Activated CD4-positive, alpha-beta T cell treated with anti-CD3 and anti-CD28 coated beads, Interleukin-2, amount 50 U/mL, for 24 hours (primary cell): ENCODE measurements at places on chromosomes 12 and 14.

- no peak for DNase-seq
These were observed 20.8 kb downstream of the ANAPC7 start for GRCh38 chr12:110382683-110383082.

- DNase-seq, result no peak
These were observed 47.7 kb downstream of the GNG2 start for GRCh38 chr14:51908086-51908485.

DNA sequence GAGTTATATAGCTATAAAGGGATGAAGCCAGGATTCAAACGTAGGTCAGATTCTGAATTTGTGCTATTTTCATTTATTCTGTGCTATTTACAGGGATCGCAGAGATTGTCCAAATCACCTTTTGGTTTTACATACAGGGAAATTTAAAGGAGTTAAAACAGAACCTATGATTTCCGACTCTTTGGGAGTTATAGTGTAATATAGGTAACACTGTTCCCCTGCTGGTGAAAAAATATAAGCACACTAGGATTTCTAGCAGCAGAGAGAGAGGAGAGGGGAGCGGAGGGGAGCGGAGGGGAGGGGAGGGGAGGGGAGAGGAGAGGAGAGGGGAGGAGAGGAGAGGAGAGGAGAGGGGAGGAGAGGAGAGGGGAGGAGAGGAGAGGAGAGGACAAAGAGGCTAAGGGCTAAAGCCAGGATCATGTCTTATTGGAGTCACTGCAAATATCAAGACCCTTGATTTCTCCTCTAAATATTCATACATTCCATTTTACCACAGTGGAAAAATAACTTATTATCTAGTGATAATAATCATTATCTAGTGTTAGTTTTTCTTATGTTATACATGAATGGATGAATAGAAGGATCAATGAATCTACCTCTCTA is 46.2 kb upstream of the KCNH5 start:
- DNase-seq, result no peak

DNA sequence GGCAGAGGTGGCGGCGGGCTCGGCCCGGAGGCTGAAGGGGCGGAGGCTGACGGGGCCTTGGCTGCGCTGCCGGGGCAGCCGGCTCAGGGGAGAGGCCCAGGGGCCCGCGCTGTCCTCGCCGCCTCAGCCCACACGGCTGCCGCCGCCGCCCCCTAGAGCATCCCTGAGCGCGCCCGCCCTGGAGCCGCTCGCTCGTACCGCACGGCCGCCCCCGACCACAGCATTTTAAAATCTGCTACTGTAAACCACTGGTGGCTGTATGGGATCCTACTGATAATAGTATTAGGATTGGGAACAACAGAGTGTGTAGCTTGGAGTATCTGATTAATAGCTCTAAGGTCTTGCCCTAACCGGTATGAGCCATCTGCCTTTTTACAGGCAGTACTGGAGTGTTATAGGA is 22.2 kb upstream of the EDDM3A start:
- DNase-seq, result no peak

DNA sequence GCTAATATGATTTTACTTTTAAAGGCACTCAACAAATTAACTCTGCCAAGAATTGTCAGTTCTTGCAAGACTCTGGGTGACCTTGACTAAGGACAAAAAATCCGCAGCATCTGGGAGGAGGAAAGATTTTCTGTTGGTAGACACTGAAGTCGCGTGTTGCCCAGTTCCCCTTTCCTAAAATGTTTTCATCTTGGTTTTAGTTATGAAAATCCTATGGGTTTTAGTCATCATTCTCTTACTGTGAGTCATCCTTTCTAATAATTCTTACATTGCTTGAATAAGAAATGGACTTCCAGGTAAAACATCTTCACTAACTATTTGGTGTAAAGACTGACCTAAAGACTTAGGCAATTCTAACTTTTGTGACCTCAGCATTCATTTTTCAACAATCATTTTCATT is 9.1 kb downstream of the GSG1 start:
- DNase-seq, result no peak

- DNase-seq, result no peak
These were observed 83.7 kb downstream of the LMNTD1 start for GRCh38 chr12:25469368-25469767.

DNA sequence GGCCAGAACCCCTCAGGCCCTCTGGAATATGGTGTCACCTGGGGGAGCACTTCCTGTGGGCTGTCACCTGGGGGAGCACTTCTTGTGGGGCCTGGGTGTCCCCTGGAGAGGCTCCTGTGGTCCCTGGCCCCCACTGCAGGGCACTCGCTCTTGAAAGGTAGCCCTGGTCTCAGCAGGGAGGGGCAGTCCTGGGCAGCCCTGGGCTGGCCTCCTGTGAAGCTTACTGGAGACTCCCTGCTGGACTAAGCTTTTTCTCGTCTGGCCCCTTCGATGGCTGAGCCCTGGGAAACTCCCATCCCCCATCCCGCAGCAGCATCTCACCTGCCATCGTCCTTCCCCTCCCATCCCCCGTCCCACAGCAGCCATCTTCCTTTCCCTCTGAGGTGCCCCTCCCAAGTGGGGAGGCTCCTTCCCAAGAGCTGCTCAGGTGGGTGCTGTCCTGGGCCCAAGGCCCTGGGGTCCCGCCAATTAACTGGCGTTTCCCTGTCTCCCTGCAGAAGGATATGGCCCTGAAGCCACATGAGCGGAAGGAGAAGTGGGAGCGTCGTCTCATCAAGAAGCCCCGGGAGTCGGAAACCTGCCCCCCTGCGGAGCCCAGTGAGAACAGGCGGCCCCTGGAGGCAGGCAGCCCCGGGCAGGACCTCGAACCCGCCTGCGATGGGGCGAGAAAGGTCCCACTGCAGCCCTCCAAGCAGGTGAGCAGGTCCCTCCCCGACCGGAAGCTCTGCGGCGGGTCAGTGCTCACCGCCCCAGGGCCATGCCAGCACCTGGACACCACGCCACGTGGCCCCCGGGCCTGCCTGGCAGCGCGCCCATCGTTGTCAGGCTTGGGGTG is 17.9 kb downstream of the FBRSL1 start:
- no peak for DNase-seq

DNA sequence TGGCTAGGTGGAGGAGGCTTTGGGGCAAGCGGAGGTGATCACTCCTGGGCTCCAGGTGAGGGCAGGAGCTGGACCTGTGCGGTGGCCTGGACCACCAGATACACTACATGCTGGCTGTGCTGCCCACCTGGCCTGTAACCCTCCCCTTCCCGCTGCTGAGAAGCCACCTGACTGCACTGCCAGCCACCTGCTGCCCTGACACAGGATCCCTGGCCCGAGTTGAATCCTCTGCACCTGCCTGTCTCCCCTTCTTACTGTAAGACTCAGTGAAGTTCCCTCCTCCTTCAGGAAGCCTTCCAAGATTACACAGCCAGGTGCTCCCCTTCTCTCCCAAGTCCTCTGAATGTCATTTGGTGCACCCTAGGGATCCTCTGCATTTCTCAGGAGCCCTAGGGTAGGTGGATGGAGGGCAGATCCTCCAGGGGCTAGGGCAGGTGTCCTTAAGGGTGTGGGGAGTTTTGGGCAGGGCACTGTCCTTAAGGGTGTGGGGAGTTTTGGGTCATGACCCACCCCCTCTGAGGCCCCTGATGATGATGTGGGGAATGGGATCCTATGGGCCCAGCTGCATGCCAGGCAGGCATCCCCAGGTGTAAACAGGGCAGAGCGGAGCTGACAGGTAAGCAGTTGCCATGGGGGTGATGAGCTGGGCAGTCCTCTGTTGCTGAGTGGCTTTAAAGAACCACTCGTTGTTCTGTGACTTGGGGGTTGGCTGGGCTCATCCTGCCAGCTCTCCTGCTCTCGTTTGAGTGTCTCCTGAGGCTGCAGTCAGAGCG is 6.7 kb upstream of the MTA1 start:
- no peak for DNase-seq

DNA sequence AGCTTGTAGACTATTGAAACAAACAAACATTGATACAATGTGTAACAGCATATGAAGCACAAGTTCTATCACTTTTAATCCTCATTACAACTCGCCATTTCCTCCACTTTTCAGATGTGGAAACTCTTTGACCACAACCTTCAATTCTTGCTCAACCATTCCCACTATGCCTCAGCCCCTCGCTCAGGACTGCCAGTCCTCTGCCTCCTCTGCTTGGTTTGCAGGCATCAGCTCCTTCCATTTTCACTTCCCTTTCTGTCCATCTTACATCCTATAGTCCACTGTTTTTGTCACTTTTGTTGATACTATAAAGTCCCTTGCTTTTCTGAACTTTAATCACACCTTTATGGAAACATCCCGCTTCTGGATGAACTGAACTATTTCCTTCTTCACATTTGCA is 28.2 kb upstream of the CD27 start:
- no peak for DNase-seq

- DNase-seq, result no peak
These were observed 136.9 kb upstream of the KITLG start for GRCh38 chr12:88717188-88717587.

- no peak for DNase-seq
These were observed 44.1 kb downstream of the PRIMA1 start for GRCh38 chr14:93744176-93744575.

GRCh38 chr12:94240171-94240570 is 91.8 kb downstream of the PLXNC1 start:
- no peak for DNase-seq

DNA sequence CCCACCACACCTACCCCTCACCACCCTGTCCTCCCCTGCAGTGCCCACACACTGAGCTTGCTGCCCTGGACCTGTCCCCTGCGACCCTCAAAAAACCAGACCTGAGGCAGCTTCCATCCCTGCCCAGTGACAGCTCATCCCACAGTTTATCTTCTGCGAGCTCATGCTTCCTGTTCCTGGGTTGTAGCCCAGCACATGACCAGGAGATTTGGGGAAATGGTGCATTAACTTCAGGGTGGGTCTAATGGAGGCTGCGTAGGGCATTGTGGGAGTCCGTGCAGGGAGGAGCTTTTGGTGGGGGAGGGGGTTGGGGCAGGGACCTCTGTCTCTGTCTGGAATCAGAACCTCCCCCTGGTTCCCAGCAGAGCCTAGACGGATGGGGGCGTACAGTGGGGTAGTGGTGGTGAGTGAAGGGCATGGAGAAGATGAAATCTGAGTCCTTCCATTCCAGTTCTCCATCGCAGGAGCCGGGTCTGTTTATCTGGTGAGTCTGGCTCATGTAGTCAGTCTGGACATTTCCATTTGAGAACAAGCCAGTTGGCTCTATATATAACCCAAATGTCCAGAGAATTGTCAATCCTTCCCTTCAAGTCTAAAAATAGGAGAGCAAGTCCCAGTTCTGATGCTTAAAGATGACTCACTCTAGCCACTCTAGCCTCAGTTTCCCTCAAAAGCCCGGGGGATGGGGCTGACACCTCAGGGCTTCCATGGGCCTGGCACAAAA is 270.9 kb downstream of the CACNA1C start:
- no peak for DNase-seq

DNA sequence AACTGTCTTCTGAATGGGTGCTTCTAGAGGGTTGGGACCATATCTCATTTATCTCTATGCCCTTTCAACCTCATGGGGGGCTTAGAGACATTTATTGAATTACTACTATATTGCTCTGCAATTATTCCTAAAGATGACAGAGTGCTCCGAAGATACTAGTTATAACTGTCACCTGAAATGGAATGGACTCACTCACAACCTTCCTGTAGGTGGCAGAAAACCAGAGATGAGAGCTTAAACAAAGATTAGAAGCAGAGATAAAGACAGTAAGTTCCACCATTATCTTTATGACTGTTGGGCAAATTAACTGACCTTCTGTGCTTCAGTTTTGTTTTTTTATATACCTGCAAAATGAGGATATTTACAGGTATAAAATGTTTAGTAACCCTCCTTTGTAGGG is 31.5 kb upstream of the GTF2A1 start:
- DNase-seq, result no peak
